ENCODE measurements at places on chromosomes 3 and 15. TPM values are rescaled to one million over a fixed set of nuclear protein-coding genes. Genes with fewer than 3 reads are reported as not detected.

SLC22A14 gene
- not detected for polyA plus RNA-seq

DNA sequence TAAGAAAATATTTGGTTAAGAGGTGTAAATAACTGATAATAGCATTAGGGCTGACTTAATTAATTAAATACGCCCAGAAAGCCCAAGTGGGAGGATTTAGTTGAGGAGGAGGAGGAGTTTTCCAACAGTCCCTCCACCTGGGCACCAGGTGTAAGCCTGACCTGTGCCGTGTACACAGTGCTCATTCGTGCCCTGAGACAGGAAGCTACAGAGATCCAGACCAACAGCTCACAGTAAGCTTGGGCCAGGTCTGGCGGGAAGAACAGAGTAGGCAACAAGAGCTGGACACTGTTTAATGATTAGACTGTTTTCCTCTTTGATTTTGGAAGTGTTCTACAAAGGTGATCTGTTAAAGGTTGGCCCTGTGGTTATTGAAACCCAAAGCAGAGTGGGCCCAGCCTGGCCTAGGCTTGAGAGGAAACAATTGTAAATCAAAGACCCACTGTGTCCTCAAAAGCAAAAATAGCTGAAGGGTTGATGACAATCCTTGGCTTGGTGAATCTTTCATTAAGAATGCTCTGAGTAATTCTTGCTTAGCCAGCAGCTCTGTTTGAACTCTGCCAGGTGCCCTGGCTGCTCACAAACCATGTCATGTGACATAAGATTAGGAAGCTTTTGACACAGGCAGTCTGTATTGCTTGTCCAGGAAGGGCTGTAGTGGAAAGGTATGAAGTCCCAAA lies 13.8 kb downstream of the SQOR start:
- H3K27ac ChIP-seq: peak overlapping the region; percentile 17
- peak; percentile 75 for DNase-seq

DNA sequence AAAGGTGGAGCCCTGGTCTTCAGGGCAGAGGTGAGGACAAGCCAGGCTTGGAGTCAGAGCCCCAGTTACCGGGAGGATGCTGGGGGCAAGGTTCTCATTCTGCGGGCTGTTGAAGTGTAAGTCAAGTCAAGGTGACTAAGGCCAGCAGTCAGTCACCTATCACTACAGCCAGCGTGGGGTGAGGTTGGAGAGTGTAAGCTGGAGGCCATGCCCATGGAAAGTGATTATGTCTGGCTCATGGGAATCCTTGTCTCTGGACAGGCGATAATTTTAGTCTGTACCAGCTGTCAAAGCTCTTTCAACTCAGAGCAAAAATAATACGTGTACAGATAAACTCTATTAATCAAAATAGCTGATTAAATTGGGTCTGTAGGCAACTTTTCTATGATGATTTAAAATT lies 143.1 kb downstream of the NR2F2 start:
- peaks cover 4% of the 10 kb centered on the region for H3K27me3 ChIP-seq
- no peak overlapping the region for H3K27ac ChIP-seq
- no peaks in the 10 kb centered on the region for H3K4me1 ChIP-seq
- no peaks in the 10 kb centered on the region for H3K36me3 ChIP-seq

GRCh38 chr3:5800965-5801364 lies 613.5 kb downstream of the EDEM1 start:
- DNase-seq: no peak
- H3K36me3 ChIP-seq: no peaks in the 10 kb centered on the region
- no peak overlapping the region for H3K4me3 ChIP-seq
- H3K27ac ChIP-seq: no peak overlapping the region
- H3K27me3 ChIP-seq: no peaks in the 10 kb centered on the region

GRCh38 chr3:125644036-125645005 lies 49.0 kb upstream of the OSBPL11 start:
- no peaks in the 10 kb centered on the region for H3K27me3 ChIP-seq
- no peak overlapping the region for H3K4me3 ChIP-seq
- H3K4me1 ChIP-seq: no peaks in the 10 kb centered on the region
- H3K27ac ChIP-seq: no peak overlapping the region
